Coronary artery (tissue), 2 donors: ENCODE measurements at places on chromosomes 13 and 19.

DNA sequence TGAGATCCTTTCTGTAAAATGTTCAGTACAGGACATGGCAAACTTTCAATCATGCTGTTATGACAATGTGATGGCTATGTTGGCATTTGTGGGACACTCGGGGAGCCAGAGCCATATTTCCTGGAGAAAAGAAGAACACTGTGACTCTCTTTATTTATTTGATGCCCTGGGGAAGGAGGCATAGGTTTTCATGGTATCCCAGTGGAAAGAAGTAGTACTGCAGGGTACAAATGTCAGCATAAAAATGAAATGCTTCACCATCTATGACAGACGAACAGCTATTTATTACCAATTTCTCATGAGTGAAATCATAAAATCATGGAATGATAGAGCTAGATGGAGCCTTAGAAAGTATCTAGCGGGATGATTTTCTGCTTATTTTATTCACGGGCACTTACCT, 217.1 kb downstream of the COL4A1 start:
- no peak for DNase-seq

DNA sequence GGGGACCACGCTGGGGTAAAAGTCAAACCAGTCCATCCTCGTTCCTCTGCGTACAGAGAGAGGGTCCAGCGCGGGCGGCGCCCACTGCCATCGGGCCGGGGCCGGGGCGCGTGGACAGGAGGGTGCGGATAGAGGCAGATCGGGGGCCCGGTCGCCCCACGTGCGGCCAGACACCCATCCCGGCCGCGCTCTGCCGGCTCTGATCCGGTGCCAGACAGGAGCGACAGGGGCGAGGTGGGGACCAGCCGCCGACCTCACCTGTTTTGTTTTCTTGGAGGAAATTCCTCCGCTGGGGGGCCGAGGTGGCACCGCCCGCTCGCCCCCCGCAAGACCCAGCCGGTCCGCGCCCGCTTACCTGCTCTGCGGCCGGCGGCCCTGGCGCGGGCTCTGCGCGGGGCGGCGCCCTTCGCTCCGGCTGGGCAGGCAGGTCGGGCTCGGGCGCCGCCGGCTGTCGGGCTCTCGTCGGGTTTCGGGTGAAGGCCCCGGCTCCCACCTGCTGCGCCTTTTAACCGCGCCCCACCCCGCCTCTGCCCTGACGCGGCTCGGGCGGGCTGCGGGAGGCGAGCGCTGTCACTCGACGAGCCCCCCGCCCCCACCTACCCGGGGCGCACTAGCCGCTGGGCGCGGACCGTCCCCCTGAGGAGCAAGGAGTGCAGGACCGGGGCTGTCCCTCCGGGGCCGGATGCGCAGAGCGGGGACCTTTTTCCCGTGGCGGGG, at the start of gene GJB6:
Gene GJB6 (minus strand): TSS at position 481 of the 717 bp plus-strand sequence. CDS start 8,839 bp downstream, outside the sequence.
- DNase-seq: no peak

DNA sequence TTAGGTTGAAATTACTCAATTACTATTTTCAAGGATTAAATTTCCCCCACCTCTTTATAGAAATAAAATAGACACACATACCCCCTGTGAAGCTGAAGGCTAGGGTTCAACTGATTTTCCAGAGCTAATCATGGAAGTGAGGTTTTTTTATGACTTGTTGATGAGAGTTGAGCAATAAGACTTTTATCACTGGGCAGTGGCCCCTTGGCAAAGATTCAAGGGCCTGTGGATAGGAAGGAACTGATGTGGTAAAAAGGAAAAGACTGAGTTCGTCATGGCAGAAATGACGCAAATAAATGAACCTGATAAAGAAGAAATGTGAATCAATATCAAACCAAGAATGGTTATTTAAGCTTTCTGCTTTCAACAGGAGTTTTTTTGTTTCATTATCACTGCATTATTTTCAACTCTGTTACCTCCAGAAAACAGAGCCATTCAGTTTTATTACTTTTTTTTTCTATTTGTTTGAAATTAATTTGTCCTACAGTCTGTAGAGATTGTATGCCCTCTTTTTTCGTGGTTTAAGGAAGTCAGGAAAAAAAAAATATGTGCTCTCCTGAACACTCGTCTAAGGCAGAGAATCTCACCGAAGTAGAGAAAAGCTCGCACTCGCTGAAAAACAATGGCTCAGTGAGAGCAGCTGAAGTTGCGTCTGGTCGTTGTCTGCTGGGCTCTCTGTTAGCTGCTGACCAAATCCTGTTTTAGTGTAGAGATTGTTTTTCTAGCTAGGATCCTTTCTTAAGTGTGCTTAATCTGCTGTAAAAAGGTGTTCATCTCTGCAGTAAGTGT, 38.9 kb downstream of the STOML3 start:
- no peak for DNase-seq

DNA sequence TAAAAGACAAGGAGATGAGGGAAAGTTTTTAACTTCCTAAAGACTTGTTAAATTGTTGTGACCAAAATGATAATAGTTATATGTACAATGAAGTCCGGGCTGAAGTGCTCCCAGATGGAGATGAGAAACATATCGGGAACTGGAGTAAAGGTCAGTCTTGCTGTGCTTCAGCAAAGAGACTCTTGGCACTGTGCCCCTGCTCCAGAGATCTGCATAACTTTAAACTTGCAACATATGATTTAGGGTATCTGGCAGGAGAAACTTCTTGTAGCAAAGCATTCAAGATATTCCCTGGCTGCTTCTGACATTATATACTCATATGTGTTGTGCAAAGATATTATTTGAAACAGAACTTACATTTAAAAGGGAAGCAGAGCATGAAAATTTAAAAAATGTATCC, 786.6 kb upstream of the SLITRK6 start:
- DNase-seq: no peak

- DNase-seq: no peak
Observed at GRCh38 chr13:73767747-73768315, 366.4 kb downstream of the KLF12 start.

- peak; percentile 24 for DNase-seq
Observed at GRCh38 chr13:110925023-110925612, 10.2 kb upstream of the ANKRD10 start.

DNA sequence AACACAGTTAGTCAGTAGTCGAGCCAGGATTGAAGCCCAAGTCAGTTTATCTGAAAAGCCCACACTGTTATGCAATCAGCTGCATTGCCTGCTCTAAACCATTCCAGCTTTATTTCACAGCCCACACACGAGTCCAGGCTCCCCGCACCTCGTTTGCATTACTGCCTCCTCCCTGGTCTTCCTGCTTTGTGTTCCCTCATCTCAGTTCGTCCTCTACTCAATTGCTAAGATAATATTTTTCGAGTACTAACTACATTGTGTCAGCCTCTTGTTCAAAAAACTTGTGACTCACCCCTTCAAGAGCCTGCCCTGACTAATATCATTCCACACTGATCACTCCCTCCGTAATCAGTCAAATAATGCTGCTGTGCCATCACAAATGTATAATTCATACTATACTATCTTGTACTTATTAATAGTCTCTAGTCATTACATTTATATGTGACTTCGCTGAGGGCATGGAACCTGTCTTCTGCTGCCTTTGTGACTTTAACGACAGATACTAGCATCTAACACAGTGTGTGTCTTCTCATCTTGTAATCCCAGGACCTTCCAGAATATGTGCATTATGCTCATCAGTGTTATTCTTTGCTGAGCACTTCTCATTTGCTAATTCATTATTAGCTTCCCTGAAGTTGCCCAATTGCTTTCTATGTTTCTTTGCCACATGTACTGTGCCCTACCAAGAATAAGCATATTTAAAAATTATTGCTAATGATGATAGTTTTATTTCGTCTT, 26.2 kb upstream of the WDFY2 start:
- DNase-seq: no peak

- no peak for DNase-seq
Observed at GRCh38 chr19:29533578-29534544, 8.1 kb downstream of the VSTM2B start.
